Amniotic stem cell (primary cell): ENCODE measurements at places on chromosomes 7 and 10.
A peak's percentile ranks its signal among the peaks of the same experiment; 100 is the strongest.

DNA sequence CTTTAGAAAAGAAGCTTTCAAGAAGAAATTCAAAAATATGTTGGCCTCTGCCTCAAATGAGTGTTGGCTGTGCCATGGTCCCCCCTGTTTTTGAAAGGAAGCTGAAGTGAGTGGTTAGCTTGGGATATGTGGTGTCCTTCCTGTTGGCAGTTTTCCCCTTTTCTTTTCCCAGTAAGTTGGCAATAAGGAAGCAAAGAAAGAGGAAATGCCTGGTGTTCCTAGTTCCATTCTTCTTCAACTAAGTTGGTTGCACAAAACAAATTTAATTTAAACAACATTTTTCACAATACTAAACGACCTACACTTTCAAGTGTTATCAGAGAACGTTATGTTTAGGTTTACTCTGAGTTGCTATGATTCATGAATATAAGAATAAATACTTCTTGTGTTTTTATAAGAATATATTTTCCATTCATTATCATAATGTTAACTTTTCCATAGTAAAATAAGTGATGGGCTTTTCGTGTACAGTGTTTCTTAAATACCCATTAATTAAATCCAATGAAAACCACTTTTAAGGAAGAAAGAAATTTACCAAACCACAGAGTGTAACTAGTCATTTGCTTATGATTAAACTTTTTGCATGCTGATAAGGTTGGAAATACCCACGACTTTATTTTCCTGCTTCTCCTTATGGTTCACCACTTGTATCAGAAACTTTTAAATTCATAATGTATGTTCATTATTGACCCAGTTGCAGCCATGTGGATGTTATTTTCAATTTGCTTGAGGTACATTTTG, 7.7 kb downstream of the HDAC9 start:
- no peak for DNase-seq

- DNase-seq, result no peak
Measured at GRCh38 chr10:31578951-31579350, 259.9 kb downstream of the ZEB1 start.

DNA sequence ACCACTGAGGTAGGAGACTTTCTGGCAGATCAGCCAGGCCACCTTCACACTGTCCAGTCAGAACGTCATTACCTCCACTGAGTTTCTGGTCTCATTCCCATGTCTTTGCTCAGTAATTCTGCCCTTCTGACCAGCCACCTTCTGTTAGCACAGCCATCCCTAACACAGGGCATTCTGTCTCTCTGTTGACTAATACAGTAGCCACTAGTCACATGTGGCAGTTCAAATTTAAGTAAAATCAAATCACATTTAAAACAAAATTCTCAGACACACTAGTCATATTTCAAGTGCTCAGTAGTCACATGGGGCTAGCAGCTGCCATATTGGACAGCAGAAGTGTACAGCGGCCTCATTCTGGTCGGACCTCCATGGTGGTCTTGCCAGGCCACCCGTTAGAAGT, 7.4 kb downstream of the CPSF4 start:
- DNase-seq, result no peak

DNA sequence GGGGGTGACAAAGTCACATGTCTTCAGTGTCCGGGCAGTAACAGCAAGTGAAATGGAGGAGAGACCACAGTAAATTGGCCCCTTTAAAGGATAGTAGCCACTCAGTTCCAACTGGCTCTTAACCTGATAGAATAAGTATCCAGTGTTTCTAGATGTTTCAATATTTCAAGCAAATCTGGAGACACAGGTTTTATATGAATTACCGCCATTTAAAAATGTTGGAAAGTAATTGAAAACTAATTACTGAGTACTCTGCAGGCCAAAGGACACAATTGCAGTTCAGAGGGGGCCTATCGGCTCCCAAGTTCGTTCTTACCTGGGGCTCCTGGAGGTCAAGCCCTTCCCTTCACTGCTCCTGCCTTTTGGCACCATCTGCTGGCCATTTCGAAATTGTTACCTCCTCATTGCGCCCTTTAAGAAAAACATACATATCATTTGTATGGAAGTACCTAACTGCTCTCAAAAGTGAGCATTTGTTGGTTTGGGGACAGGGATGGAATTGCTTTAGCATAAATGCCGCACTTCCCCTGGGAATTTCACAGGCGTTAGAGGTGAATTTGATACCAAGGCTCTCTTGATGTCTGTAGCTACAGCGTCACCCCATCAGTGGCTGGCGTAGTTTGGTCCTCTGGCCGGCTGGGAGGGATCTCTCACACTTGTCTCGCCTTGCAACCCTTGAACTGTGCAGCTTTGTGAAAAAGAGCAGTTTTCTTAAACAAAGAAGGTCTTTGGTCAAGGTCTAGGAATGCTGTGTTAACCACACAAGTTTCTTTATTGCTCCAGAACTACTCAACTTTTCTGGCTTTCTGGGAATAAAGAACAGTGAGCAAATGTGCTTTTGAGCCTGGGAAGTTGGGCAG, 220.0 kb downstream of the ARHGAP21 start:
- DNase-seq, result no peak

DNA sequence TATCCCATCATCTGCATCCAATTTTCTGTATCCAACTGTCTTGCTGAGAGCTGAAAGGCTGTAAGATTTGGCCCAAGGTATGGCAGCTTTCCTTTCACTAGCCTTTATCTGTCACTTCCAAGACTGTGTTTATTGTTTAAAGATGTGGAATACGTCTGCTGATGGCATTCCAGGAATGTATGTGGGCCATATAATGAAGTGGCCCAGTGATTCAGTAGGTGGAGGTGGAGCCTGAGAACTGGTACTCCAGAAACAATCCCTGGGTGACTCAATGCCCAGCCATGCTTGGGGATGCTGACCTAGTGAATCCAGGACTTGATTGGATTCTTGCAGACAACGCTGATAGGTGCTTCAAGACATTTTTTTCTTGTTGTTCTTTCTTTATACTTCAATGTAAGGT, 13.5 kb downstream of the NEUROD6 start:
- no peak for DNase-seq

- no peak for DNase-seq
Measured at GRCh38 chr7:110721395-110721794, 369.5 kb upstream of the LRRN3 start.

DNA sequence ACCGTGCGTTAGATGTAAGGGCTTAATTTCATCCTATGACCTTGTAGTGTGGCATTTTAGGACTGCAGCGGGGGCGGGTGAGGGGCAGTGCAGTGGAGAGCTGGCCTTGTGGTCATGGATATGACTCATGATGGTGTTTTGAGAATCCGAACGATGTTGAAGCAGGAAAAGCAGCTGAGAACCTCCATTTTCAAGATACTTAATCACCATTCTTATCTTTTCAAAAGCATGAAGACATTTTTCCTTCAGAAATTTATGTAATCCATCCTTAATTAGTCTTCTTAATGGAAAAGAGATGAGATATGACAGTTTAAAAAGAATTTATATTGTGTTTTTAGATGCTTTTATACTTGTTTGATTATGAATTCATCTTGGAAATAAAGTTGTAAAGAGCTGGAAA, 9.6 kb downstream of the ATP5F1C start:
- peak; percentile 86 for DNase-seq

GRCh38 chr7:142960955-142961512, 1.1 kb downstream of the KEL start:
- DNase-seq, result no peak

DNA sequence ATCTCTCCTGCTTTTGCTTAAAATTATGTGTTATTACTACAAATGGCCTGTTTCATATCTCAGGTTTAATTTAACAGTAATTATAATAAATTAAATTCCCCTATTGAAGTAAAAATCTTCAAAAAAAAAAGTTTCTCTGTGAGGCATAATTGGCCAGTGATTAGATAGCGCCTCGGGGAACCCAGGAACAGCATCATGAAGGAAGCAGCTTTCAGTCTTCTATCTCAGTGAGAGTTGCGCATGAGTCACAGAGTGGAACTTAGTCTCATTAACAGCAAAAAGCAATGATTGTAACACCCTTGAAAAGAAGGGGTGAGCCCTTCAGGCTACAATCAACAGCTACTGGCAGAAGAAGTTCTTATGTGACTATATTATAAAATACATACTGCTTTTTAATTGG, 506.2 kb upstream of the ZWINT start:
- no peak for DNase-seq

DNA sequence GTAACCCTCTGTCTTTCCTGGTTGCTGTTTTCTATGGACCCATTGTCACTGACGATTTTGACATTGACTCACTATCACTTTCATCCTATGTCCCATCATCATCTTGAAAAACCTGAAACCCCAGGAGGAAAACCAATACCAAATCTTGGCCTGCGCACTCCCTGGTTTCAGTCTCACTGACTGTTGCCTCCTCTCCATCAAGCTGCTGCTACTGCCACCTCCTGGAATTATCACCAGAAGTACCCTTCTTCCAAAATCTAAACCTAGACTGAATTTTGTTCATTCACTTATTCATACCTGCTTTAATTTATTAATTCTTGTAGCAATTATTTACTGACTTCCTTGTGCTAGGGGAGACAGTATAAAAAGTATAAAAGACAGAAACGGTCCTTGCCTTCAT, 44.5 kb upstream of the ACBD5 start:
- DNase-seq, result no peak

- no peak for DNase-seq
Measured at GRCh38 chr7:151008143-151008510, 16.2 kb downstream of the ATG9B start.

DNA sequence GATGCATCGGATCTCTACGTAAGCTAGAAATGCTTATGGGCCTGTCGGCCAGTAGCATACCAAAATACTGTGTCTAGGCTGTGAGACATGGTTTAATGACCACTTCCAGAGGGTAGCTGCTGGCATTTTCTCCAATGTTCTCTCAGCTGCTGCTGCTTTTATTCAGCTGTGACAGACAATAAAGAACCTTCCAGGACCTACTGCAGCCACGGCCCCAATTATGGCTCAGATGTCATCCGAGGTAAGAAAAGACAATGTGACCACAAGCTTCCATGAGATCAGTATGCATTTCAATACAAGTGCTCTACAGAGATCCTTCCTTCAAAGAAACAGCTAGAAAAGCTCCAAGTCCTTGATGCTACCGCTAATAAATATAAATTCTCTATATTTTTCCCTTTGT, 256.2 kb downstream of the SDHAF3 start:
- no peak for DNase-seq

DNA sequence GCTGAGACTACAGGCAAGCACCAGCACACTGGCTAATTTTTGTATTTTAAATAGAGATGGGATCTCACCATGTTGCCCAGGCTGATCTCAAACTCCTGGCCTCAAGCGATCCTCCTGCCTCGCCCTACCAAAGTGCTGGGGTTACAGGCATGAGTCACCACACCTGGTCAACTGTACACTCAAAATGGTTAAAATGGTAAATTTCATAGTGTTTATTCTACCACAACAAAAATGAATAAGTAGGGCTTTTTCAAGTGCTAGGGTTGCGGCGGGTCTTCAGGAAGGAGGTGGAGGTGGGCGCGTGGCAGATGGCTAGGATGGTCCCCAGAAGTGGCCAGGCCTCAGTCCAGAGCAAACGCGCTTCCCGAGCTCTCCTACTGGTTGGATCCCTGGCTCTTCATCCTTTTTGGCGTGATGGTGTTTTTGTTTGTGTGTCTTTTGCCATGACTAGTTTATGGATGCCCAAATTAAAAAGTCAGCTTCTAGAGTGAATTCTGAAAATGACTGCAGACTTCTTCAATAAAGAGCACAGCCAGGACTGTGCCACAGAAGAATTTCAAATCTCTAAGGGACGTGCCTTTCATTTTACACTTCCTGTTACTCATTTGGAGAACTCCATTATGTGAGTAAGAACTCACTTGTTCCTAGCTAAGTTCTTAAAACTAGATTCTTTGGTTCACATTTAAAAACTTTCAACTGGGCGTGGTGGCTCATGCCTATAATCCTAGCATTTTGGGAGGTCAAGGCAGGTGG, 73.9 kb downstream of the TMEM130 start:
- no peak for DNase-seq

DNA sequence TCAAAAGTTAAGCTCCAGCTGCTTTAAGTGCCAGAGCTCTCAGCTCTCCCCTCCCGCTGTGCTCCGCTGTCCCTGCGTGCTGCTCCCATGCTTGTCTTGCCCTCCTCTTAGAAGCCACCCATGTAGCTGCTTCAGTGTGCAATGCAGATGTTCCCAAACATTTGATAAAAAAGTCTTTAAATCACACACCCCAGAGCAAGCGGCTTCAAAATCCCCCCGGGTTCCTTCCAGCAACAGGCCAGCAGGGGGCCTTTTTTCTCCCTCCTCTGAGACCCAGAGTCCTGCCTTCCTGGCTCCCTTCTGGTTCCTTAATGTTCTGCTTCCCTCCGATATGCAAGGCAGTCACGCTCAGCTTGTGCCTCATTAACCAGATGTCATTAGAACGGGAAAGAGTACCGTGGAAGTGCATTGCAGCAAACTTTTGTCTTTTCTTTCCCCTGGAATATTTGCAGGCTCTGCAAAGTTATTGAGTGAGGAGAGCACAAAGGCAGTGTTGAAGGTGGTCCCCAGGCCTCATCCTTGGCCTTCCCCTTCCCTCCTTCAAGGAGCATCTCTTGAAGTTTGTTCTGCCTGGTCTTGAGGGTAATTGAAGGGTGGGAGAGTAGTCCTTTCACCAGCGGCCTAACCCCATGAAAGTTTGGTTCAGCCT, 25.5 kb downstream of the LDB3 start:
- peak; percentile 40 for DNase-seq

- no peak for DNase-seq
Measured at GRCh38 chr7:15433151-15433550, 128.7 kb downstream of the AGMO start.
